CD4-positive, alpha-beta T cell treated with Interleukin-6 at 100 ng/mL for 8 hours (primary cell): ENCODE measurements at places on chromosomes 6 and 20.

DNA sequence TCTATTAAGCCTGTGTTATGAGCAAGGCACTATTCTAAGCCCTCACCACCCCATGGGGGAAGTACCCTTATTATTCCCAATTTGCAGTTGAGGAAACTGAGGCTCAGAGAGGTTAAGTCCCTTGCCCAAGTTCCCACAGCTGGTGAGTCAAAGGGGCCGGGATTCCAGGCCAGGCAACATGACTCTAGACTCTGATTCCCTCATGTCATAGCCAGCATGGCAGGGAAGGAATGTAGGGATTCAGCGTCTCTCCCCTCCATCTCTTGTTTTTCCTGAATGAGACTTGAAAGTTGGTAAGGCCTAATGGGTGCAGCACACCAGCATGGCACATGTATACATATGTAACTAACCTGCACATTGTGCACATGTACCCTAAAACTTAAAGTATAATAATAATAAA lies 6.7 kb downstream of the C6orf132 start:
- no peak for DNase-seq

DNA sequence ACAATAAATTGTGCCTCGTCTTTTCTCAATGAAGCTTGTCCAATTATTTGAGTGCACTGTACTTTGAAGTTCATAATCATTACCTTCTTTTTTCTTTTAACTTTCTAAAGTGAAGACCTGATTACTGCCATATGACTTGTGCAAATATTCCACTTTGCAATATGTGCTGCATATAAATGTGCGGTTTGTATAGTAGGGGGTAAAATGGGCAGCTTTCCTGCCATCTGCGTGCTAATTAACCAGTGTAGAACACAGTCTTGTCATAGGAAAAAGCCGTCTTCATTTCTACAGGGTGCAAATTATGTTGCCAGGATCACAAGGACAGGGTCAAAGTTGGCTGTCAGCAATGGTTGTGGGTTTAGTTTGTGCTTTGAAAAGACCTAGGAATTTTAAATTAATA lies 397.0 kb downstream of the NKAIN2 start:
- no peak for DNase-seq

GRCh38 chr6:80460257-80460865 lies 353.9 kb downstream of the BCKDHB start:
- no peak for DNase-seq

DNA sequence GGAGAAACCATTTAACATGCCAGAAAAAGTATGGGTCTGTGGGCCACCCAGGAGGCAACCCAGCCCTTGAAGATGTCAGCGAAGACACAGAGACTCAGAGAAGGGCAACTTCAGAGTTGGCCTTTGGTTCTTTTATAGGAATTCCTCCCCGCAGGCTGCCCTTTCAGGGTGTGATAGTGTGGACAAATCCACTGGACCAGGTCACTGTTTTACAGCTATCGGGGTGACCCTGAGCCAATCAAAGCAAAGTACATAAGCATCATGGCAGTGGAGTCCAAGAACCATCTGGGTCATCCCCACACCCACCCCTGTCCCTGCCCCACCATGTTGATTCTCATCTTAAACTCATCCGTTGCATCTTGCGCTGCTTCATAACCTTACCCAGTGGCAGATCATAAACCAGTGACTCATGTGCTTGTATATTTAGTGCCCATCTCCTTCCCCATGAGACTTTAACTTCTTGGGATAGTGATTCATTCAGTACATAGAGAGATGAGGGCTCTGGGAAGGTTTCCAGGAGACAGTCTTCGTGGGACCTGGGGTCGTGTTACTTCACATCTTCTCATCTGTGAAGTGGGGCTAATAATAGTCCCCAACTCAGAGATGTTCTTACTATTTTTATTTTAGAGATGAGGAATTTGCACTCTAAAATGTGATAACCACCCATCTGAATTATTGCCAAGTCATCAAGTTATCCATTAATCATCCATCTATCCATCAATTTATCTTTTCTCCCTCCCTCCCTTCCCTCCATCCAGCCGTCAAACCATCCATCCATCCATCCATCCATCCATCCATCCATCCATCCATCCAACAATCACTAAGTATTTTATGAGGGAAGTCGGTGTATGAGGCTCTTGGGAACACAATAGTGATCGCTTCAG lies 51.0 kb downstream of the EDN3 start:
- DNase-seq = no peak

DNA sequence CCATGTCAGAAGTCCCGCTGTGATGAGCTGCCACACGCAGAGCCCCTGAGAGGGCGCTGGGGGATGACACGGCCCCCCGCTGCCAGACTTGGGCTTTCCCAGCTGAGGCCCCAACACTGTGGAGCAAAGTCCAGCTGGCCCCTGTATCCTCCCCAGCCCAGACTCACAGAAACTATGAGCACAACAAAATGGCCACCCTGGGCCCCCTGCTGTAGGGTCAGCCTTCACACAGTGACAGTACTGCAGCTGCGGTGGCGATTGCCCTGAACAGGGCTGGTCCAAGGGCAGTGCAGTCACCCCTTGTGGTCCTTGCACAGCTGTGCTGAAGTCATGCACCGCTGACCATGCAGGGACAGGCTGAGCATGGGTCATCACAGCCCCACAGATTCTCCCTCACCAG lies 78.2 kb upstream of the CST7 start:
- no peak for DNase-seq
